Activated T-cell treated with anti-CD3 and anti-CD28 coated beads, Interleukin-2, amount 50 U/mL, for 24 hours (primary cell): ENCODE measurements at places on chromosomes 2 and 18.

DNA sequence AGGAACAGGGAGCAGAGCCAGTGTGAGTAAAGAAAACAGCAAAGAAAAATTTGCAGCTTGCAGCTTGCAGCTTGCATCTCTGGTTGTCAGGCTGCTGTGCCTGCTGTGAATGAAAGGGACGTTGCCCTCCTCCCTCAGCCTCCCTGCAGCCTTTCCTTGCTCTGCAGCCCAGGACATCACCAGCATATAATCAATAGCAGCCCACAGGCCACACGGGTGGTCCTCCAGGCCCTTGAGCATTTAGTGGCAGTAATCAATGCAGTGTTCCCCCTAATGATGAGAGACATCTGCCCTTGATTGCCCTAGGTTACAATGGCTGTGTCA, 122.2 kb upstream of the TACR1 start:
- no peak for DNase-seq

DNA sequence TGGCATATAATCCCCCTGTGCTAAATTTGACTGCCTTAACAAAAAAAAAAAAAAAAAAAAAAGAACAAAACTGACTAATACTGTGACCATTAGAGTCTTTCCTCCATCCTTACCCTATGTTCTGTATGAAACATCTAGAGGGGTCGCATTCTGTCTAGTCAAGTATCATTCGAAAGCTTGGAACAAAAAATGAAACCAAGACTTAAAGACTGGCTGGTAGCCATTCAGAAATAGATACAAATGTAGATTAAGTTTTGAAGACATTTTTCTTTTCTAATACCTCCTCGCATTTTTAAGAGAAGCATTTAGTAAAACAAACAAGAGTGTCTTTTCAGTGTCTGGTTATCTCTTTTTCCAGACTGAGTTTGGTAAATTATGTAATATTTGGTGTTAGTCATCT, 66.7 kb downstream of the SPATS2L start:
- DNase-seq = no peak

DNA sequence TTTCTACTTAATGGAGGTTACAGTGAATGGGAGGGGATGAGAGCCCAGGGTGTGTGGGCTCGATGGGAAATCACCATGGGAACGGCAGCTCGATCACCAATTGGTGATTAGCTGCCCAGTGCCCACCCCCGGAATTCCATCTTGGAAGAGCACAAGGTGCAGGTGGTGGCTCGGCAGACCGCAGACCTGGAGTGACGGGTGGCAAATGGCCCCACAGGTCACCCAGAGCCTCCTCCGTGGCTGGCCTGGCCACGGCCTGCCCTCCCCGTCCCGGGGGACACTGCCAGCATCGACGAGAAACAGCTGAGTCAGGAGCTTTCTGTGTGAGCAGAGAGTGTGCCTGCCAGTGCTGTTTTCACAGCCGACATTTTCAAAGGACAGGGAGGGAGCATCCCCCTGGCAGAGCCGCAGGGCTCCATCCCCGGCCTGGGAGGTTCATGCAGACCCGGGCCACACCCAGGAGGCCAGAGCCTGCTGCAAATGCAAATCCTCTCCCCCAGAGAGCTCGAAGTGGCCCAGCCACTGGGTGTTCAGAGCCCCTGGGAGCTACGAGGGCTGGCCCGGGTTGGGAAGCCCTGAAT, 176.4 kb upstream of the MYT1L start:
- DNase-seq = no peak

GRCh38 chr18:13284330-13285027, 65.9 kb downstream of the LDLRAD4 start:
- DNase-seq = peak; percentile 61

- DNase-seq = no peak
These were observed 37.6 kb downstream of the PROC start for GRCh38 chr2:127455566-127456493.

DNA sequence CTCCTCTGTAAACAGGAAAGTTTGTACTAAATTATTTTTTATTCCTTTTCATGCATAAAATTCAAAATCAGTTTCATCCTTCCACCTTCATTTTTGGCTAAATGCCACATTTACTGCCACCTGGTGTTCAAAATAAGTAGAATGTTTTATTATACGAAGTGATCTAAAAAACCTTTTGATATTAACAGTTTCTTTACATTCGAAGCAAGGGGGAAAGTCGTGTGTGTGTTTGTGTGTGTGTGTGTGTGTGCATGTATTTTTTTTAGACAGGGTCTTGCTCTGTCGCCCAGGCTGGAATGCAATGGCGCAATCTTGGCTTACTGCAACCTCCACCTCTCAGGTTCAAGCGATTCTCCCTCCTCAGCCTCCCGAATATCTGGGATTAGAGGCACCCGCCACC, 9.0 kb upstream of the SCN9A start:
- no peak for DNase-seq

DNA sequence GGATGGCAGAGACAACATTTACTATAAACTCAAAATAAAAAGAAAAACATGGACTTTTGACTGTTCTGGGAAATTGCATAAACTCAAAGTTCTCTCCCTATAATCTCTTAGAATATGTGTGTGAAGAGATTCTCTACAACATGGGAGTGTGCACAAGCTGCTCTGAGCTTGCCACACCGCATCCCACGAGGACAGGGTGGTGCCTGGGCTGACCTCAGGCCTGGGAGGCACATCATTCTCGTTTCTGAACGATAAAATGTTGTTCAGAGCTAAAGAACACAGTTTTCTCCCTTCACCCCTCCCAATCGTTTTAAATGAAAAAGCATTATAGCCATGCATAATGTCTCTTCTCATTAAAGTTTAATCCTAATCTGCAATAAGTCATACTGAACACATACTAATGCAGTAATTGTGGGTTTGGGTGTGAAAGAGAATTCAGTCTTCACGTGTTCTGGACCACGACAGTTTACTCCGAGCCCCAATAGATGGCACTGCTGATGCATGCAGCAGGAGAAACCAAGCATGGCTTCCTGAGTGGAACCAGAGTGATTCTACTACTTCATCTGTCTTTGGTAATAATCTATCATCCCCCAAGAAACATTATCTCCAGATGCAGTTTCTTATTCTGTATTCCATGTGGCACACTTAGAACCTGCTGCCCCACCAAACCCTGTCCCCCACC, 46.9 kb upstream of the LAMA1 start:
- no peak for DNase-seq

GRCh38 chr2:73920577-73921545, 5.8 kb upstream of the DGUOK start:
- DNase-seq = peak; percentile 54

DNA sequence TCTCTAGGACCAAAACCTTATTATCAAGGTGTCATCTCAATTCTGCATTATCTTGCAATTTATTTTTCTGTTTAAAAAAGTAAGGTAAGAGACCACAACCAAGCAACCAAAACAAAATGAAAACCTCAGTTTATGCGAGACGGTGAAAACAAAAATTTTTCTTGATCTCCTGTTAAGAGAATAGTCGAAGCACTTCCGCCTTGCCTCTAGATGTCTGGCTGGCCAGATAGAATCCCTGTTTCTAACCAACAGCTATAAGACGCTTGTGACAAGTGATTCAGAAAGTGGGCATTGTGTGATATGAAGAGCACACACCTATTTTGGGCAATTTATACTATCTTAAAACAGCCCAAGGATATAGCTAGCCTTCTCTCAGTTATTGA, 51.2 kb downstream of the MGAT5 start:
- DNase-seq = no peak

- no peak for DNase-seq
These were observed 31.4 kb upstream of the TMEM177 start for GRCh38 chr2:119647440-119648169.

DNA sequence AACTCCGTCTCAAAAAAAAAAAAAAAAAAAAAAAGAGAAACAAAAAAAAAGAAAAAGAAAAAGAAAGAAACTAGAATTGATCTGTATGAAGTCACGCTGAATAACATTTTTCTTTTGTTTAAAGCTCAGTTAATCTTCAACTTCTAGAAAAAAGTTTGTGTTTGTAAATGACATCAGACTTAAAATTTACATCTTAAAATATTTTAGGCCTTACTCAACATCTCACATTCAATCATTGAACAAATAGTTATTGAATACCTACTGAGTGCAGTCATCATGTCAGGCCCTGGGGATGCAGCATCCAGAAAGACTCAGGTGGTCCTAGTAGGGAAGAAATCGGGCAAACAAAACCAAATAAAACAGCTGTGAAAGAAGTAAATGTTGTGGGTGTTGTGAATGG, 292.3 kb upstream of the FANCL start:
- DNase-seq = no peak

DNA sequence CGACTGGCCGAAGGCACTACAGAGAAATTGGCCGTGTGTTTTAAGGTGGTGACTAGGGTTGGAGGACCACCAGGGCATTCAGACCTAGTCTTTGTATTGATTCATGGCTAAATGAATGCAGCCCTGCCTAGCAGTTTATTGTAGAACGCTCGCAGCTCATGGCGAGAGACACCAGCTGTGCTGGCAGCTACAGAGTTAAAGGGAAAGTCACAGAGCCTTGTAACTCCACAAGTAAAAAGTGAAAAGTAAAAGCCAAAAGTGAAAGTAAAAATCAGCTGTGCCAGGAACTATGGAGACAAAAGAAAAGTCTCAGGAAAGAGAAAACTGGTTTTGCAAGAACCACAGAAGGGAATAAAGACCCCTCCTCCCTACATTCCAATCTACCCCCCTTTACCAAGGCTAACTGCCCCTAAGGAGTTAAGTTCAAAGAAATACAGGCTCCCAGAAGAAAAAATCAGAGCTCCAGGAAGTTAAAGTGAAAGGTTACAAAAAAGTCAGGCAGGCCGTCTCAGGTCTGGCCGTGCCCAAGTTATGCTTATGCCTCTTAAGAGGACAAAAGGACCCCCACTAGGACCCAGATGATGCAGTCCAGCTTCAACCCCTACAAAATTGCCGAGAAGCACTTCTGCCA, 46.4 kb upstream of the SELENOI start:
- DNase-seq = peak; percentile 48

GRCh38 chr2:65939687-65940086, 495.2 kb upstream of the MEIS1 start:
- no peak for DNase-seq

DNA sequence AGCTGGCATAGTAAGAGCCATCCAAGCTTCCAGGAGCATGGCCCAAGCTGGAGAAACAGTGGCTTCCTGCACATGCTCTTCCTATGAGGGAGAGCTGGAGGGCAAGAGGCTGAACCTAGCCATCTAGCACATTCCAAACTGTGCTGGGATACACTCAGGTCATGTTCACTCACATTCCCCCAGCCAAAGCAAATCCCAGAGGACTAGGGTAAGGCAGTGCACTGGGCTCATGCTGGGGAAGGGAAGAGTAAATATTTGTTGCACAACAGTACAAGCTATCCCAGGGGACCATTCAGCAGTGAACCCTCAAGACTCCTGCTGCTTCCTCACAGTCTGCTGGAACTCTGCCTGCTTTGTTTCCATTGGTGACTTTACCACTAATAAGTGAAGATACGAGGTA, 20.7 kb upstream of the GYPC start:
- no peak for DNase-seq

DNA sequence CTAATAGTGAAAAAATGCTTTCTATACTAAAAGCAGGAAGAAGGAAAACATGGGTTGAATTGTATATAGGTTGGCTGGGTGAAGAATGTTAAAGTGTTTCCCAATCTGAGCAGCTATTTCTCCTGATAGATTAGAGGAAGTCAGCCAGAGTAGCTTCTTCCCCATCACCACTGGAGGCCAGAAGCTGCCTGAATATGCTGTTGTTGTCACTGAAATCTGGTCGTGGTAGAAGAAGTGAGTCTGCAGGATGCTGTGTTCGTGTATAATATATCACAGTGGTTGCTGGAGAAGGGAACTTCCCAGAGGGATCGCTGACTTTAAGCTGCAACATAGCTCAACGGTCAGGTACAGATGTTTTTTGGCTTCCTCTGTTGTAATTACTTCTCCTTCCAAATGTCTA, 247.5 kb upstream of the LRATD1 start:
- no peak for DNase-seq

DNA sequence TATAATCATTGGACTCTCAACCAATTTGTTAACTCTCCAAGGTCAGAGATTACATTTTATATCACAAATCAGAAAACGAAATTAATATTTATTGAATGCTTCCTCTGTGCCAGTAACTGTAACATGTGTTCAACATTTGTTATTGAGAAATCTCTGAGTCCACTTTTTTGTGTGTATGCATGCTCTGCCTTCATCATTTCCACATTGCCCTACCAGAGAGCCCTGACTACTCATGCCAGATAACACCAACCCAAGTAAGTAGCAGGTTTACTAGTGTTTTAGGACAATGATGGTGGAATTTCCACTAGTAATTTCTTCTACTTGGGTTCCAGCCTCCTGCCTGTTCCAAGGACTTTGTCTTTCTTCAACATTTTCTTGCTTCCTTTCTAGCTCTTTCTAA, 14.2 kb upstream of the FAP start:
- DNase-seq = no peak

DNA sequence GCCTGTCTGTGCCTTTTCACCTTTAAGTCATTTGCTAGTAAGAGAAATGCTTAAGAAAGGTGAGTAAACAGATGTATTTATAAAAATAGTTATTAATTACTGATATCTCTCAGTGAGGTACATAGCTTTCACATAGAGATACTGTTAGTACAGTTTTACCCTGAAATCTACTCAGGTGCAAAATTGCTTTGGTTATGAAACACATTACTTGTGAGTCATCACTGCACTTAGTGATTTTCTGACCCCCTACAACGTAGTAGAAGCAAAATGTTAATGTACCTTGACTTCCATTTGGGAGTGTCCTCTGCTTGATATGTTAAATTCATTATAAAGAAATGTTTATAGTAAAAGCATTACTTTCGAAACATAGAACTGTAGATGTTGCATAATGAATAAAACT, 6.5 kb downstream of the GLS start:
- DNase-seq = no peak

- DNase-seq = peak; percentile 92
These were observed at the start of gene PLEKHM3 for GRCh38 chr2:208025037-208025813. Gene PLEKHM3, minus strand, starts transcription at chr2:208025527. Its CDS starts 23,888 bp downstream, at chr2:208001639.

DNA sequence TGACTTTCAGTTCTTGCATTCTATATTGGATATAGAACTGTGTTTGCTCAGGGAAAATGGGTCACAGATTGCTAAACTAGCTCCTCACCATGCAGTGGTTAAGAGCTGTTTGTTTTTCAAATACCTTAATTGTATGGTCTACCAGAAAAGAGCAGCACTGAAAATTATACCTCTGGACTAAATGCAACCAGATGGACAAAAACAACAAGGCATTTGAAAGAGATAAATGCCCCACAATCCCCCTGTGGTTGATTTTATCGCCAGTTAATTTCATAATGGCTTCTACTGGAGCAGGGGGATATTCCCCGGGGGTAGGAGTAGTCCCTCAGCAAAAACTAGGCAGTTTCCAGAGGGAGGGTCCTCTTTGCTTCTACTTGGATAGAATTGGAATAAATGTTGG, 267.9 kb upstream of the TNP1 start:
- no peak for DNase-seq

DNA sequence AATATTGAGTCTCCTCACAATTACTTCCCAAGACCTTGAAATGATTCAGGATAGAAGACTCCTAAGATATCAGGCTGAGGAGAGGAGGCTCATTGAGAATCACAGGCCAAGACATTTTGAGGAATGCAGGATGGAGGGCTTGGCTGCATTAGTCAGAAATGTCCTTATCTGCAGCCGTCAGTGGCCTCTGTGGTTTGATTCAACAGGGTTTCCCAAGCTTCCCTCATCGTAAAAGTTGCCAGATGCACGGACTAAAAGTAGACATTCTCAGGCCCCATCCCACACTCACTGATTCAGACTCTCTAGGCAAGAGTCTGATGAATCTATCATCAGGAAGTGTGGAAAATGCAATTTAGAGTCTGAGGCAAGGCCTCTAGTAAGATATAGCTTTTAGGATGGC, 34.0 kb upstream of the TMEM178A start:
- no peak for DNase-seq
